ENCODE measurements at places on chromosomes 1 and 21.

DNA sequence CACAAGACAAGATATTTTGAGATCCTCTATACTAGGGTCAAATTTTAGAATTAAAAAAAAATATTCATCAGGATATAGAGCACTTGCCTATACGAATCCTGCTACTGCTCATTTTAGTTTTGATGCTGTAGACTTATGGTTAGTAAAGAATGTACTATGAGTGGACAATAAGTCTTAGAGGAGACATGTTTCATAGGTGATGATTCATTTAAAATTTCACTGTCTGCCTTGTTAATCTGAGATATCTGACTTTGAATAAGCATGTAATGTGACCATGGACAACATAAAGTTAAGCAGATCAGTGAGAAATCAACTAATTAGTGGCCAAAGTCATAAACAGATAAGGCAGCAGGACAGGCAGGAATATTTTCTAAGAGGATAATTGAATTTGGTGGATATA is 106.8 kb upstream of the HP1BP3 start:
- no peak for ATAC-seq

- no peak for ATAC-seq
Observed at GRCh38 chr1:41020109-41020576, 1.4 kb downstream of the SLFNL1 start.

DNA sequence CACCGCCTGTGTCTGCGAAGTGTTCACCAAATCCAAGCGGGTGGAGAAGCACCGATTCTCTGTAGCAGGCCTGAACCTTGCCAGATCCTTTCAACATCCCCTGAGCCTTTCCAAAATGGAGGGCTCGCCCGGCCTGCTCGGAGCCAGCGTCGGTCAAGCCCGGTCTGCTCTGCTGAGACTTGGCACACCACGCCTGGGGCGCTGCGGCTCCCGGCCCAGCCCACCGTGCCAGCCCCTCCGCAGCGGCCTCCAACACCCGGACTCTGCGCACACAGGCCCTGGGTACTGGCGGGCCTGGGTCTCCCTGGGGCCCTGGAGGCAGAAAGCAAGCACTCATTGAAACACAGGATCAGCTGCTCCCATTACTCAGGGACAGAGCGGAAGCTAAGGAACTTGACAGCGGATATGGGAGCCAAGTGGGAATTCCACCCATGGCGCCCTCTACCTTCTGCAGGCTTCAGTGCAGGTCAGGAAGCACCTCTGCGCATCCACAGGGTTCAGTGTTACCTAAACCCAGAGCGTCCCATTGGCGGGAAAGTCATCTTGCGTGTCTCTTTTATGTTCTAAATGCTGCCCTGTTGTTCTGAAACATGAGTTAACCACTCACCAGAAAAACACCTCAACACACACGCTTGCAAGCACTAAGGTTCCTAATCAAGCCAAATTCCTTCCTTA is 159.9 kb downstream of the ZBTB18 start:
- ATAC-seq: no peak

DNA sequence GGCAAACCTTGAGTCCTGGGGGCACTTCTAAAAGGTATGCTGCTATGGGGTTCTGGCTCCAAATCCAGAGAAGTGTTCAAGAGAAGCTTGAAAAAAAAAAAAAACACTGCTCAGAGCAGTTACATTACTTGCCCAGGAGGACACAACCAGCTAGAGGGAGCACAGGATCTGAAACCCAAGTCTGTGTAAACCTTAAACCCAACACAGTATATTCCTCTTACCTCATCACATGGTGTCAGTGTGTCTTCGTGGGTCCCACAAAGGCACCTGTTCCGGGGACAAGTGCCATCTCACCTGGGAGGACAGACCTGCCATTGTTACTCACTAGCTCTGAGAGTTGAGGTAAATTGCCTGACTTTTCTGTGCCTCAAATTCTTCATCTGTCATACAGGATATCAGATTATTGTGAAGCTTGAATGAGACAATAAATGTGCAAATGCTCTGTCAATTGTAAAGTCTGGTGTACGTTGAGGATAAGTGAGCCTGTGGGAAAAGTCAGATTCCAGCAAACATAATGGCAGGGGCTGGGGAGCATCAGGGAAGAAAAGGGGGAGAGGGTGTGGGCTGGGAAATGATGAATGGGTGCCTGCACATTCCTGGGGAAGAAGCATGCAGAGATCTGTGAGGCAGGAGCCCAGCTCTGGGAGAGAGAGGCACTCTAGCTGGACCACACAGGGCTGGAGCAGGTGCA is 170.4 kb upstream of the ZC3H12A start:
- ATAC-seq: no peak

DNA sequence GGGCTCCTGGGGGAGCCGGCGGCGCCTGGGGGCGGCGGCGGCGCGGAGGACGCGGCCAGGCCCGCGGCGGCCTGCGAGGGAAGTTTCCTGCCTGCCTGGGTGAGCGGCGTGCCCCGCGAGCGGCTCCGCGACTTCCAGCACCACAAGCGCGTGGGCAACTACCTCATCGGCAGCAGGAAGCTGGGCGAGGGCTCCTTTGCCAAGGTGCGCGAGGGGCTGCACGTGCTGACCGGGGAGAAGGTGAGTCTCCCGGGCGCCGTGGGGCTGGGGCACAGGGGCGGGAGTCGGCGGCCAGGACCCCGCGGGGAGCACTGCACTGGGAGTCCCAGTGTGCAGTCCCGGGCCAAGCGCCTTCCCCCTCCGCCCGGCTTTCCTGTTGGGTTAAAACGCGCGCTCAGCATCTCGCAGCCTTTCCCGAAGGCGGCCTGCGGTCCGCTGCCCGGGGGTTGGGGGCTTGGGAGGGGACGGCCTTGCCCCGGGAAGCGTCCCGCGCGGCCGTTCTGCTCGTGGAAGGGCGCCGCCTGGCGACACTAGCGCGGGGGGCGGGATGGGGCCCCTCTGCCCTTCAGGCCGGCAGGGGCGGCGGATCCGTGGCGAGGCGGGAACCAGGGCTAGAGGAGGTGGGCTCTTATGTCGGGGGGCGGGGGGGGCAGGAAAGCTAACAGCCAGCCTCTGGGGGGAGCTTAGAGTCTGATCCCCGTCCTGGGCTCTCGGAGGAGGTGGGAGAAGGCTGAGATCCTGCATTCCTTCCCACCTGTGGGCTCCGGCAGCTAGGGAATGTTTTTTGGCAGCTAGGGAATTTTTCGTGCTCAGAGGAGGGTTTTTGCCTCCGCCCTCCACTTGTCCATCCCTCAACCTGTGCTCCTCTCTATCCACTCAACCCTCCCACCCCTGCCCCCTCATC is 1.1 kb downstream of the HUNK start:
- ATAC-seq: peak; percentile 46

- ATAC-seq: no peak
Observed at GRCh38 chr1:101242324-101243050, 5.7 kb downstream of the S1PR1 start.

- no peak for ATAC-seq
Observed at GRCh38 chr1:19483691-19484090, 1.6 kb downstream of the CAPZB start.

- no peak for ATAC-seq
Observed at GRCh38 chr1:2468041-2468472, 8.0 kb upstream of the PLCH2 start.

GRCh38 chr1:90722874-90723589 is 5.9 kb upstream of the BARHL2 start:
- ATAC-seq: no peak

DNA sequence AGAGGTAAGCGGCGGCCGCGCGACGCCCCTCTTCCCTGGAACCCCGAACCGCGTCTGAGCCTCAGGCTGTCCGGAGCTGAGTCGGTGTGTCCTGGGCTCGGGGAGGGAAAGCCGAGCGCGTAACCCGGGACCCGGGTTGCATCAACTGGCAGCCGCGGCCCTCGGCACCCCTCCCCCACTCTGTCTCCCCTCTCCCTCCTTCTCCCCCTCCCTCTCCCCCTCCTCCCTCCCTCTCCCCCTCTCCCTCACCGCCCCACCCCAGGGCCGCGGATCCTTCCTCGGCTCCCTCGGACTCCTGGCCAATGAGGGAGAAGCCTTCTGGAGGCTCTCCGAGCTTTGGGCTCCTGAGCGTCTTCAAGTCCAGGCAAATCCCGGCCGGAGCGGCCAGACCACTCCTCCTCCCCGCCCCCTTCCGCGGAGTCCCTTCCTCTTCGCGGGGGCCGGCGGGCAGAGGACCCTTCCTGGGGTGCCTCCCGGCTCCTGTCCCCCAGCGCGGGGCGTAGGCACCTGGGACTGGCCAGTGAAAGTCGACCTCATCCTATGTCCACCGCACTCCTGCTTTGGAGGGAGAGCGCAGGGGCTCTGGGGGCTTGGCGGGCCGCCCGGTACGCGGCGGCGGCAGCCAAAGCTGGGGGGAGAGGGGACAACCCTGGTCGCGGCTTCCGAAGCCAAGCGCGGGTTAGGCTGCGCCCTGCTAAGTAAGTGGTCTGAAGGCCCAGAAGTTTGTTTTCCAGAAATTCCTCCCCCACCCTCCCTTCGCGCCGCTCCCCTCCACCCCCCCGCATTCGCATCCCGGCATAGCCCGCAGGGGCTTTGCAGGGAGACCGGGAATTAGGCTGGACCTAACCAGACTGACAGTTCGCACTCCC is 850 bp downstream of the SESN2 start:
- no peak for ATAC-seq

DNA sequence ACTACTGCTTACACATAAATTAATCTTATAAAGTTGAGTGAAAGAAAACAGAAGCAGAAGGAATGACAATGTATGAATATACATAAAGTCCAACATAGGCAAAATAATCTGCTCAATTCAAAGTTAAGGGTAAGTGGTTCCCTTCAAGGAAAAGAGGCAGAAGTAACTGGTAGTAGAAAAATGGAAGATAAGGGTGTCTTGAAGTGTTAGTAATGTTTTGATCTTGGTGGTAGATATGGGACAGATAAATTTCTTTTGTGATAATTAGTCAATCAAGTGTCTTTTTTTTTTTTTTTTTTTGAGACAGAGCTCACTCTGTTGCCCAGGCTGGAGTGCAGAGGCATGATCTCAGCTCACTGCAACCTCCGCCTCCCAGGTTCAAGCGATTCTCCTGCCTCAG is 12.7 kb downstream of the USP48 start:
- no peak for ATAC-seq

GRCh38 chr1:206890125-206891060 is 6.8 kb upstream of the IL24 start:
- no peak for ATAC-seq

All from stimulated activated memory B cell treated with anti-CD40 and anti-IgM and Interleukin-4, amounts not matched to agents 10 μg/mL and 1 μg/mL and 100 μg/mL, for 72 hours (primary cell).